ENCODE measurements at places on chromosomes 3 and 15.

- no peak for DNase-seq
Observed at GRCh38 chr3:71366988-71367604, 216.4 kb downstream of the FOXP1 start.

DNA sequence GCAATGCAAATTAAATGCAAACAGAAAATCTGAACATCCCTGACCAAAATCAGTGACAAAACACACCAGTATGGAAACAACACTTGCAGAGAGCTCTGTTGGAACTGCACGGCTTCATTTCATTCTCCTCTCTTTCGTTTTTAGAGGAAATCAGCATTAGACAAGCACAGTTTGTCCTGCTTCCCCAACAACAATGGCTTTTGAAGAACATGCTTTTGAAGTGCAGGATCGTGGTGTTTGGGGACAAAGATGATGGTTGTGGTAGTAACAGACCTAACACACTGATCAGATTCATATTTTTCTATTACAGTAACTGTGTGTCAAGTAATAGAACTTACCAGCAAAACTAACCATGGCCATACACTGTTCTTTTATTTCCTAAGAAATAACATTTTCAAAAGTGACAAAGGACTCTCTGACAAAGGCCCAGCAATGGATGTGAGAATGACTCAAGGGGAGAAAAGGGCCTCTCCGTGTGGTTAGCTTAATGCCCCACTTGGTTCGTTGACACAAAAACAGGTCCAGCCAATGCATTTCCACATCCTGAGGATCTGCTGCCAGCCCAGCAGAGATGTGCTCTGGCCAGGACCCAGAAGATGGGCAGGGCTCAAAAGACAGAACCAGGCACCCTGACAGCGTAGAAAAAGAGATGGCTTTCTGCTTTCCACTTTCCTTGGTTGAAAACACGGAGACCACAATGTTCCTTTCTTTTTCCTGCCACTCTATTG lies 84.1 kb downstream of the CCNL1 start:
- peak; percentile 37 for DNase-seq

- DNase-seq: no peak
Observed at GRCh38 chr15:83516935-83517334, 69.8 kb downstream of the SH3GL3 start.

DNA sequence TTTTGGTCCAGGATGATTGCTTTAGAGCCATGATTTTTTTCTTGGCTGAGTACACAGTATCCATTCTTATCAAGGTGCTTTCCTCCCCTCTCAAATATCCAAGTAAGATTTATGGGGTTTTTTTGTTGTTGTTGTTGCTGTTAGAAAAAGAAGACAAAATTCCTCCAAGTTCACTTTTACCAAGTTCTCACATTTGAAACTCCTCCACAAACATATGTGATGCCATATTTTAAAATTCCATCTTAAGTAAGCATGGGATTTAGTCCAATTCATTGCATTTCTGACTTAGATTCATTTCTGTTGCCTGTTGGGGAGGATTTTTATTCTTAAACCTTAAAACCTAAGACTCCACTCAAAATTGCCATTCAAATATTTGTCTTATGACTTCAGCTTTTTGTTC lies 128.6 kb upstream of the SPATA12 start:
- DNase-seq: no peak

GRCh38 chr3:101203411-101203810 lies 117.0 kb downstream of the IMPG2 start:
- DNase-seq: no peak

DNA sequence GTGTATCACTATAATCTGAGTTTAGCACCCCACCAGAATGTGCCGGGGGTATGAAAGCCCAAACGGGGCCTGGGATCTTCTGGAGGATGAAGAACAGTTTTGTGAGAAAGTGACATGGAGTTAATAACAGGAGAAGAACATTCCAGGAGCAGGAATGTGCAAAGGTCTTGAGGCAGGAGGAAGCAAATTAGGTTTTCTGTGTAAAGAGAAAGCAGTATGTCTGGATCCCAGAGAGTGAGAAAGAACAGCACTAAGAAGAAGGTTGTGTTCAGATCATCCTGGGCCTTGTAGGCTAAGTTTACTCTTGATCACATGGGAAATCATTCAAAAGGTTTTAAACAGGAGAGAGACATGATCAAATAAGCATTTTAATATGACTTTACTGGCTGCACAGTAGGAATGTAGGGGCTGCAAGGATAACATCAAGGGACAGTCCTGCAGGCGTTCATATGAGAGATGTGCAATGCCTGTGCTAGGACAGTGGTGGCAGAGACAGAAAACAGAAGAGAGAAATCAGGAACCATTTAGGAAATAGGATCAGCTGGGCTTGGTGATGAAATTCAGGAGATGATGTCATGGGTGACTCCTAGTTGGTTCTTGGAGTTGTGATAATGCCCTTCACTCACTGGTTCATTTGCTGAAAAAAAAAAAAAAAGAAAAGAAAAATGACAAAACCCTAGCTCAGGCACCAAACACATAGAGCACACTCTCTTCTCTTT lies 113.5 kb downstream of the TNIK start:
- DNase-seq: no peak

DNA sequence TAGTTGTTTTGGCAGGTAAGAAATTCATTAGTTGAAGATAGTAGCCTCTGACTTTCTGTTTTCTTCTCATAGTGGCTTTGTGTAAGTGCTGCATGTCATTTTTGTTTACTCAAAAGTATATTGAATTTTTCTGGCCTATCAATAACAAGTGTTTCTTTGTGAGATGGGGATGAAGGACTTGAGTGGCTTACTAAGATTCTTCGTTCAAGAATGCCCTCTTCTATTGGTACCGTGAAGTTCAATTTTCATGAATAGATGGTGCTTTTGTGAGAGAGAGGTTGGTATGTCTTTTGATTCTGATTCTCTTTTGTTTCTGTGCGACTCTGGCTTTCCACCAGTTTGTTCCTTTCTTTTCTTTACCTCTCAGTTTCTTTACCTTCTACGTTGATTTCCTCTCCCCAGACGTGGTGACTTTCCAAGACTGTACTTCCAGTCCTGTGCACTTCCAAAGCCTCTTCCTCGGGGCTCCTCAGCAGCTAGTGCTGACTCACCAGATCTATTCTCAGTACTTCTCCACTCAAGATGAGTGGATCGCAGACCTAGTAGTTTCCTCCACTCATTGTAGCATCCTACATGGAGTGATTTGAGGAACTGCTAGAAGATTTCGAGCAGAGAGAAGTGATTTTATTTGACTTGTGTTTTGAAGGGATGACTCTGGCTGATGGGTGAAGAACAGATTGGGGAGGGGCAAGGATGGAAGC lies 82.0 kb upstream of the EPHB3 start:
- DNase-seq: no peak
